ENCODE measurements at places on chromosomes 7 and 10. TPM values are rescaled to one million over a fixed set of nuclear protein-coding genes. Genes with fewer than 3 reads are reported as not detected.

GPNMB gene
- total RNA-seq: 48.1 TPM

MNX1 gene
- not detected for total RNA-seq

HPSE2 gene
- total RNA-seq: 48.1 TPM

CAV1 gene
- total RNA-seq: 576 TPM

THSD7A gene
- total RNA-seq: 30.8 TPM

AKAP9 gene
- 180 TPM for total RNA-seq

RARRES2 gene
- 86.2 TPM for total RNA-seq

SPDYE5 gene
- not detected for total RNA-seq

ICA1 gene
- total RNA-seq: 32.8 TPM

SPOCK2 gene
- 3.2 TPM for total RNA-seq

DNAJC1 gene
- 47.1 TPM for total RNA-seq

LRWD1 gene
- 8.6 TPM for total RNA-seq

TRIL gene
- total RNA-seq: 20.4 TPM

HERC4 gene
- total RNA-seq: 155 TPM

KLLN gene
- total RNA-seq: 0.63 TPM

CHAT gene
- not detected for total RNA-seq

TCERG1L gene
- 0.32 TPM for total RNA-seq

MET gene
- 24.3 TPM for total RNA-seq

AS3MT gene
- 4.1 TPM for total RNA-seq

NOS3 gene
- 6.0 TPM for total RNA-seq

H2BK1 gene
- not detected for total RNA-seq

EN2 gene
- total RNA-seq: not detected

MYO3A gene
- 7.0 TPM for total RNA-seq

MUC12 gene
- total RNA-seq: 1.1 TPM

MEOX2 gene
- 43.1 TPM for total RNA-seq

NCF1 gene
- 0.37 TPM for total RNA-seq

CYP3A7 gene
- 0.21 TPM for total RNA-seq

GPR22 gene
- 2.2 TPM for total RNA-seq

DKK1 gene
- total RNA-seq: 4.6 TPM

CUZD1 gene
- total RNA-seq: 0.63 TPM

ZDHHC6 gene
- total RNA-seq: 28.4 TPM

Data from urinary bladder (tissue), 4 donors.